Fibroblast of skin of right quadriceps (primary cell): ENCODE measurements at places on chromosomes 16 and 17.
A peak's percentile ranks its signal among the peaks of the same experiment; 100 is the strongest.

DNA sequence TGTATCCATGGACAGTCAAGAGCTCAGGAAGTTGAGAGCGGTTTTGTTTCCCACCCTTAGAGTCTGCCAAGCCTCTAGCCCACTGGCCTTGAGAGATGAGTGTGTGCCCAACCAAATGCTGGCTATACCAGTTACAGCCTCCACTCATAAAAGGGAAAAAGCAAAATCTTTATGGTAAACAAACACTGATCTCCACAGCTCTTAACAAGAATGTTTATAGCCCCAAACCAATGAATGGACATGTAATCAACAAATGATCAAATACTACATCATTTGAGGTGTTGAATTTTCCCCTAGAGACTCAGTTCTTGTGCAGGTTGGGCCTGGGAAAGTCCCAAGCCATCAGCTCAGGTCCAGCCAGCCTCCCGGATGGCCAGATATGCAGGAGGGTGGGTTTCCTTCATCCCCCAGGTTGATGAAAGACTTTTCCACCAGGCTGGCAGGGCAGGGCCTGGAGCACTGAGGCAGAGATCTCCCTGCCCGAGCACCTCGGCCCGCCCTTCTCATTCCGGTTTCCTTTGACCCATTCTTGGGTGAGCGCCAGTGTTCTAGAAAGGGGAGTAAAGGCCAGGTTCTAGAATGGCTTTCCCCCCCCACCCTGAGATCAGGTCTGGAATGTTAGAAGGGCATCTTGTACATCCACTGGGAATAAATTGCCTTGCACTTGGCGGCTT, 3.9 kb upstream of the EFTUD2 start:
- DNase-seq: no peak

GRCh38 chr17:55642741-55643140, 79.9 kb downstream of the TMEM100 start:
- DNase-seq: no peak

DNA sequence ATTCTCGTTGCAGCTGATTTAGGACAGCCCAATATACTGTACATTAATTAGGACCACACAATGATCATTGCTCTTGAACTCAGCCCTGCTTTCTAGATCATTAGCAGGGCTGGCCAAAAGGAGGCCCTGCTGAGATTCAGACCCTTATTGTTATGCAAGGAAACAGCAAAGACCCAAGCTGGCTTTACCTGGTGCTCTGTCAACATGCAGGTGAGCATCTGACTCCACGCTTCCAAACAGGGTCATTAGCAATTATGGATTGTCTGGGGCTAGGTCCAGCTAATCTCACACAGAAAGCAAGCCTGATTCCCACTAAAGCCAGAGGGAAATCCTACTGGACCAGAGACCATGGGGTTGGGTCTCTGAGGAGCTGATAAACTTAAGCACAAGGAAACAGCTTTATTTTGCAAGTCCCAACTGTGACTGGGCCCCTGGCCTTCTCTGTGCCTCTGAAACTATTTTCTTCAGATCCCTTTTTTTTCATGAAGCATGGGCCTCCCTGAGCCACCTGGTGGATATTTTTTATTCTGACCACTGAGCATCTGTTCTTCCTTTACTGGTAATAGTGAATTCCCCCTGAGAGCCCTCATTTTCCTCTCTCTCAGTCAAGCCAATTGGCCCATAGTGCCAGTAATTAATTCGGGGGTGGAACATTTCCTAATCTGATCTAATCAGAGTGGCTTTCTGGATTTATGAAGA, 236.1 kb downstream of the GRIN2A start:
- no peak for DNase-seq

GRCh38 chr16:87461466-87461991, 31.3 kb downstream of the ZCCHC14 start:
- no peak for DNase-seq

DNA sequence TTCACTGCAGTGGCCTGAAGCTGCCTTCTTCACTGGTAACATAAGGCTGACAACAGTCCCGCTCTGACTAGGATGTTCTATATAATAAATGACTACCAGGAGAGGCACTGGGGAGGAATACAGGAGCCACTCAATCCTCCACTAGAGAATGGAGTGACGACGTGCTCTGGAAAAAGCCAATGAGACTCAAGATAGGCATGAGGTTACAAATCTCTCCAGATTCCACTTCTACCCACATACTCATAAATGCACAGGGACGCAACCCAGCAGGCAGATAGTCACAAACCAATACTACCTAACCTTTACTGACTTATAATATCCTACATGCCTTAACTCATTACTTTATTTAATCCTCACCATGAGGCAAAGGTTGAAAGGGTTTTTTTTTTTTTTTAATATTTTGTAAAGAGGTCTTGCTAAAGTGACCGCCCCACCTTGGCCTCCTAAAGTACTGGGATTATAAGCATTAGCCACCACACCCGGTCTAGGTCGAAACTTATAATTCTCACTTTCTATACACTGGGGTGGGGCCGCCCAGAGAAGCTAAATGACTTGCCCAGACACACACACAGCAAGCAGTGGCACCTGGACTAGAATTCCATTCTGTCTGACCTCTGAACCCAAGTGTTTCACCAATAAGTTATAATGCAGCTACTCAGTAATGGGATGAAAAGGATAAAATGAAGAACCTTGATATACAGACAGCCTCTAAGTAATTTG, 33.7 kb downstream of the TOM1L2 start:
- DNase-seq: no peak

GRCh38 chr17:74567397-74567796, at the start of gene CD300H:
CD300H (minus strand) TSS chr17:74567509.
- DNase-seq: no peak

DNA sequence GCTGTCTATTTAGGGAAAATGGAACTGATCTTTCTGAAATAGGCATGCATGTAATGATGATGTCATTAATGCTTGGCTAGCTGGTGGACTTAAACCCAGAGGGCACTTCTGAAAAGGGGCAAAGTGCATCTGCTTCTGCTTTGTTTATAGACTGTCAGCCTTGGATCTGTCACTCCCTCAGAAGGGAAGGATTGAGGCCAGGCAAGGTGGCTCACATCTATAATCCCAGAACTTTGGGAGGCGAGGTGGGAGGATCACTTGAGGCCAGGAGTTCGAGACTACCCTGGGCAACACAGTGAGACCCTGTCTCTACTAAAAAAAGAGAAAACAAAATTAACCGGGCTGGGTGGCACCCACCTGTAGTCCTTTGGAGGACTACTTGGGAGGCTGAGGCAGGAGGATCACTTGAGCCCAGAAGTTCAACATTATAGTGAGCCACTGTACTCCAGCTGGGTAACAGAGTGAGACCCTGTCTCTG, 185.5 kb downstream of the WWOX start:
- DNase-seq: no peak

DNA sequence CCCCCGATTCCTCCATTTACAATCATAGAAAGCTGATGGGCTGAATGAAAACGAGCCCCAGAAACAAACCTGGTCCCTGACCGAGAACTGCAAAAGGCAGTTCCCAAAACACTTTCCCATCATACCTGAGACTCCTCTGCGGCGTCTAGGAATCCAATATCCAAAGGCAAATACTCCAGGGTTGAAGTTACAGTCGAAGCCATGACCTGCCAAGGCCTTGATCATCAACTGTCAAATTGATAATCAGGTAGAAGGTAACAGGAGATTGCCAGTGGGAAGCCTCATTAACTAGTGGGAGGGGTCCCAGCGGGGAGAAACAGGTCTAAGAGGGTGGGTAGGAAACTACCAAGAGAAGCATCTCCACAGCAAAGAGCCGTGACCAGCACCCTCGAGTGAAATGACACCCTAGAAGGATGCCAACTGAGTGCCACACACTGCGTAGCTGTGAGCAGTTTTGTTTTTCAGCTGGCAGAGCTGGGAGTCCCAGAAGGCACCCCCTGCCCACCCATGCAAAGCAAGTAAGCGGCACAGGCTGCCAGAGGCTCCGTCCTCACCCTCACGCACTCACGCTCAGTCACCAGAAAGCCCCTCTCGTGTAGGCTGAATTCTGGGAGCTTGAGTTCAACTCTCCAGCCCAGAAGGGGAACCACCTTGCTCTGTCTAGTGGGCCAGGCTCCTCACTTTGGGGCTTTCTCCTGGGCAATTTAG, 146.1 kb downstream of the GAS7 start:
- no peak for DNase-seq

DNA sequence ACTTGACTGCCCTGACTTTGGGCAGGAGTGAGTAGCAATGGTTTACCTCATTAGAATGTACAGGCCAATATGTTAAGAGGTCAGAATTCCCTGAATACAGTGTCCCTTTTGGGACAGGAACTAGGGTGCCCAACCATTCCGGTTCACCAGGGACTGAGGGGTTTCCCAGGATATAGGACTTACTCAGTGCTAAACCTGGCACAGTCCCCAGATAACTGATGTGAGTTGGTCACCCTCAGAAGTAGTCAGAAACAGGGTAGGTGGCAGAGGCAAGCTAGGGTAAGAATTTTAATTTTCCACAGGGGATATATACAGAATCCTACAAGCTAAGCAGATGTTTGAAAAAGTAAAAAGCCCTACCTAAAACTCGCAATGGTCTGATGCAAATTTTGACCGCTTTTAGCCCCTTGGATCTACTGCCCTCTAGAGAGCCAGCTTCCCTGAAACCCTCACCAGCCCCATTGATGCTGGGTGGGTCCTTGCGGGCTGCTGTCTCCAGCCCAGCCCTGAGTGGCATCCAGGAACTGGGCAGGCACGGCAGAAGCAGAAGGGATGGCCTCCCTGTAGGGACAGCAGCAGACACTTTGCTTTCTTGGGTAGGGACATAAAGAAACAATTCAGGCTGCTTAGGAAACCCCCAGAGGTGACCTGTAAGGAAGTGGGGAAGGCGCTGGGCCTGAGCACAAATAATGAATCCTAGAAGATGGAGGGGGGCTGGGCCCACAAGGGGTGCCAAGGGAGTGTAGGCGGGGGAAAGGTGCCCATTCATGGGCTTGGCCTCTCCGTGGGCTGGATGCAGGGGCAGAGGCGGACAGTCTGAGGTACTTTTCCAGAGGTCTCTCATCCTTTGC, 434.8 kb downstream of the SLC39A11 start:
- no peak for DNase-seq

DNA sequence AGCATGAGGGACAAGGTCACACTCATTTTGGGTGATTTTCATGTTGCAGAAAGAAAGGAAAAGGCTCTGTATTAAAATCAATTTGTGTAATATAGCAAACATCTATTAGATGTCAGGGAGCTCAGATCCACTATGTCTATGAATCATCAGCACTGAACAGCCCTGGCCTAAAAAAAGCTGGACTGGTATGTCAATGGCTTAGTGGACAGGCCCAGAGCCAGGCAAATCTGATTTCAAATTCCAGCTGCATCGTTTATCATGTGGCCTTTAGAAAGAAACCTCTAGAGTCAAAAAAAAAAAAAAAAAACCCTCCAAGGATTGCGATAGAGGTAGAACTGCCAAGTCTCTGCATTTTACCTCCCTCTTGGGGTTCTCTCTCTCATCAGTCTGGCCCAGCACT, 5.4 kb downstream of the GAS7 start:
- peak; percentile 85 for DNase-seq

DNA sequence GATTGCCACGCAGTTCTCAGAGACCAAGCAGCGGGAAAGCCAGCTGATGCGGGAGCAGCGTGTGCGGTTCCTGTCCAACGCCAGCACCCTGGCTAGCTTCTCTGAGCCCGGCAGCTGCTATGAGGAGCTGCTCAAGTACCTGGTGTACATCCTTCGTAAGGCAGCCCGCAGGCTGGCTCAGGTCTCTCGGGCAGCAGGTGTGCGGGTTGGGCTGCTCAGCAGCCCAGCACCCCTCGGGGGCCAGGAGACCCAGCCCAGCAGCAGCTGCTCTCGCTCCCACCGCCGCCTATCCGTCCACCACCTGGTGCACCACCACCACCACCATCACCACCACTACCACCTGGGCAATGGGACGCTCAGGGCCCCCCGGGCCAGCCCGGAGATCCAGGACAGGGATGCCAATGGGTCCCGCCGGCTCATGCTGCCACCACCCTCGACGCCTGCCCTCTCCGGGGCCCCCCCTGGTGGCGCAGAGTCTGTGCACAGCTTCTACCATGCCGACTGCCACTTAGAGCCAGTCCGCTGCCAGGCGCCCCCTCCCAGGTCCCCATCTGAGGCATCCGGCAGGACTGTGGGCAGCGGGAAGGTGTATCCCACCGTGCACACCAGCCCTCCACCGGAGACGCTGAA, 15.2 kb downstream of the CACNA1G start:
- no peak for DNase-seq

GRCh38 chr17:50464736-50465135, 3.9 kb downstream of the CHAD start:
- DNase-seq: no peak

- DNase-seq: no peak
These were observed 1.8 kb downstream of the CX3CL1 start for GRCh38 chr16:57374067-57374534.

GRCh38 chr16:74950511-74950910, 34.4 kb downstream of the WDR59 start:
- no peak for DNase-seq

GRCh38 chr17:44921122-44921882, 6.0 kb upstream of the GFAP start:
- no peak for DNase-seq

DNA sequence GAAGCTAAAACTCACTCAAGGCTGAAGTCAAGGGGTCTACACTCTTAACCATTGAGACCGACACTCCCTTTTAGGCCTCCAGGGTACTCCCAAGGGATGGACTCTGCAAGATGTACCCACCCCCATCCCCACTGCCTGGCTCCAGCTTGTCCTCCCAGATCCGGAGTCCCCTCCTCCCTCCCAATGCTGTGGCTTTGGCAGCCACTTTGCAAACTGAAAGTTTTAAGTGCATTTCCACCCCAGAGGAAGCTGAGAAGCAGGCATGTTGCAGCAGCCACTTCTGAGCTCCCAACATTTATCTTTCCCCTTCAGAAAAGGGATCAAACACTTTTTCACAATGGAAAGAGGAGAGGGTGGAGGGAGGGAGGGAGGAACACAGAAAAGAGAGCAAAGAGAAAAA, 115.2 kb downstream of the COPRS start:
- DNase-seq: peak; percentile 74
